ENCODE measurements at places on chromosomes 11 and 22. TPM values are rescaled to one million over a fixed set of nuclear protein-coding genes. Genes with fewer than 3 reads are reported as not detected.

The ETS1 gene
- total RNA-seq: 417 TPM

The ARHGEF17 gene
- not detected for total RNA-seq

The TPBGL gene
- total RNA-seq: 0.13 TPM

The LRP5 gene
- 10.7 TPM for total RNA-seq

The MYBPC3 gene
- not detected for total RNA-seq

The KCNJ4 gene
- total RNA-seq: not detected

The LDHAL6A gene
- total RNA-seq: not detected

The OR6A2 gene
- total RNA-seq: 0.13 TPM

The FOLR1 gene
- total RNA-seq: not detected

The AMBRA1 gene
- total RNA-seq: 28.7 TPM

The LUZP2 gene
- not detected for total RNA-seq

The ARHGAP20 gene
- not detected for total RNA-seq

The SHISAL1 gene
- total RNA-seq: not detected
